Progenitor cell of endocrine pancreas (in vitro differentiated cells): ENCODE measurements at places on chromosomes 1 and 21.

DNA sequence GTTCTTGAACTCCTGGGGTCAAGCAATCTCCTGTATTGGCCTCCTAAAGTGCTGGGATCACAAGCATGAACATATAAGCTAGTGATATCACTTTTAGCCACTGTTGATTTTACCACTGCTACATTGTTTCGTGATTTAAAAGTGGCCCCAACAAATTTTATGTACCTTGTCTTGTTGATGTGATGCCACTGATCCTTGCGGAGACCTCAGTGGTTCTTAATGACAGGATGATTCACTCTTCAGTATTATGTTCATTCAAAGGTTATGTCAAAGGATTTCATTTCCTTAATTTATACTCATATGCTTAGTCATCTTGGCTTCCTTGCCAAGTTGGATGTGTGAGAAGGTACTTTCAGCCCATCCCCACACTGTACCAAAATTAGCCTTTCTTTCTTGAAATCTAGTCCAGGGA lies 12.1 kb downstream of the PRKACB start:
- DNase-seq, result no peak

- DNase-seq, result no peak
These were observed 139.7 kb downstream of the TSEN15 start for GRCh38 chr1:184191181-184191621.

DNA sequence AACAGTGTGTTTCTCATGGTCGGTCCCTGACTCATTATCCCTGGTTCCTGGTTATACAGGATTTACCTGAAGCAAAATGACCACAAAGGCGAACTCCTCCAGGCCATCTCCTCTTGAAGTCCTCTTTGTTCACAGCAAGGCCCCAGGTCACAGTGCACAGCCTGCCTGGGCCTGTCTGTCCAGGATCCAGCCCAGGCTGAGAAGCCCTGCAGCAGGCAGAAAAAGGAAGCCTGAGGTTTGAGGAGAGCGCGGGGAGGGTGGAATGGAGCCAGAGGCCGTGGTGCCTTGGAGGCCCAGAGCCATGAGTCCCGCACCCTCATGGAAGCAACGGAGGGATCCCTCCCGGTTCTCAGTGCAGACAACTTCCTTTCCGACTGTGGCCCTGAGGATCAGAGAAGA lies 136.8 kb upstream of the IRF2BP2 start:
- no peak for DNase-seq

- no peak for DNase-seq
These were observed 4.7 kb downstream of the CELF3 start for GRCh38 chr1:151711951-151712350.

DNA sequence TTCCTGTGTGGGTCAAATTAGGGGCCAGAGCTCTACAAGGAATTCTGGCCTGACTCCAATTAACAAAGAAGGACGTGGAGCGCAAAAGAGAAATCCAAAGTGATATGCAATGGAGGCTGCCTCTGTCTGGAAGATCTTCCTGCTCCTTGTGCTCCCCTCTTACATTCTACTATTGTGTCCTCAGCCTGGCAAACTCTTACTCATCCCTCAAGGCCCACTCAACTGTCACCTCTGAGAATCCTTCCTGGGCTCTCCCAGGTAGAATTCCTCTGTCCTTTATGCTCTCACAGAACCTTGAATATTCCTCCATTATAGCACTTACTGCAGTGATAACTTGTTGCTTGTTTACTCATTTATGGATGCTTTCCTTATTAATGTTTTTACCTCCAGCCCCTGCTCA lies 31.4 kb downstream of the KCNC4 start:
- no peak for DNase-seq

DNA sequence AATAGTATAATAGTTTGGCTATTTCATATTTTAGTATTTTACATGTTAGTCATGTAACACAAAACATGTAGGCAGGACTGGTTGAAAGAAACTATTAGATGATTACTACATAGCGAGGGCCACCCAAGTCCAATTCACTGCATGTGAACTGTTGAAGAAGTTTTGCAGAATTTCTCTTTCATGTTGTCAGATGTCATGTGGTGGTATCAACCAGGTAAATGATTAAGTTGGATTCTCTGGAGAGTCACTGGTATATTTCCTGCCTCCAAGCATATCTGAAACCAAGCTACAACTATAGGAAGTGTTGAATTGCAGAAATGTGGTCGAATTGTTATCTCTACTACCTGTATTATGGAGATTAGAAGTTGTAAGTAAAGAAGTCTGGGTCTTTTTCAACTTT lies 137.8 kb upstream of the DPYD start:
- DNase-seq, result no peak

DNA sequence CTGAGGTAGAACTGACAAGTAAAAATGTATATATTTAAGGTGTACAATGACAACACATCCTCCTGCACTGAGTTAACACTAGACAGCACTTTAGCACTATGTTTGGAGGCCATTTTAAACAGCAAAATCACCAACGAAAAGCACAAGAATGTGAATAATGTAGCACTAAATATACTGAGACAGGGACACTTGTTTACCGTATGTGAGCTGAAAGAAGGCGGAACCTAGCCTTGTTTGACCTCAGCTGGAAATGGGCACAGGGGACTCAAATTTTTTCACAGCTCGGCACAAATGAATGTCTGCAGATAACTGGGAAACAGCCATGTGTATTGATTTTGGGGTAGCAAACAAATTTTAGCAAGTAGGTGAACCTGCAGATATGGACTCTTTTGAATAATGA lies 18.0 kb upstream of the ATG4C start:
- DNase-seq, result no peak
